ENCODE measurements at places on chromosomes 3 and 15.

GRCh38 chr3:184663356-184663755 lies 48.5 kb downstream of the MAGEF1 start:
- DNase-seq: no peak

GRCh38 chr3:60079076-60079475 lies 1029.3 kb upstream of the CFAP20DC start:
- DNase-seq: no peak

DNA sequence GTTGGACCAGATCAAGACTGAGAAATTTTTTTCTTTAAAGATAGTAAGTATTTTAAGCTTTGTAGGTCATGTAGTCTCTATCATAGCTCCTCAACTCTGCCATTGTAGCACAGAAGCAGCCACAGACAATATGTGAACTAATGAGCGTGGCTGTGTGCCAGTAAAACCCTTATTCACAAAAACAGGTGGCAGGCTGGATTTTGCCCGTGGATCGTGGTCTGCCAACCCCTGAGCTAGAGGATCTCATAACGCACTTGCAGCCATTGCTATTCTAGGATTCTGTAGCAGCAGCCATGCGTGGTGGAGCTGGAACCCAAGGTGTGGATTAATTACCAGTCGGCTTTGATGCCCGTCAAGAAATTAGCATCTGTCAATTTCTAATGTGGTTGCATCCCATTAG lies 68.7 kb upstream of the PLXNA1 start:
- no peak for DNase-seq

DNA sequence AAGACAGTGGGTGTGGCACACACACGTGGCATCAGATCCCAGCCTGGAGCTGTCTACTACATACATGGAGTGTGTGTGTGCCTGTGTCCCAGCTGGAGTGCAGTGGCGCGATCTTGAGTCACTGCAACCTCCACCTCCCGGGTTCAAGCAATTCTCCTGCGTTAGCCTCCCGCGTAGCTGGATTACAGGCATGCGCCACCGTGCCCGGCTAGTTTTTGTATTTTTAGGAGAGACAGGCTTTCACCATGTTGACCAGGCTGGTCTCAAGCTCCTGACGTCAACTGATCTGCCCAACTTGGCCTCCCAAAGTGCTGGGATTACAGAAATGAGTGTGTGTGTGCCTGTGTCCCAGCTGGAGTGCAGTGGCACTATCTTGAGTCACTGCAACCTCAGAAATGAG lies 108.8 kb downstream of the IL12A start:
- no peak for DNase-seq

DNA sequence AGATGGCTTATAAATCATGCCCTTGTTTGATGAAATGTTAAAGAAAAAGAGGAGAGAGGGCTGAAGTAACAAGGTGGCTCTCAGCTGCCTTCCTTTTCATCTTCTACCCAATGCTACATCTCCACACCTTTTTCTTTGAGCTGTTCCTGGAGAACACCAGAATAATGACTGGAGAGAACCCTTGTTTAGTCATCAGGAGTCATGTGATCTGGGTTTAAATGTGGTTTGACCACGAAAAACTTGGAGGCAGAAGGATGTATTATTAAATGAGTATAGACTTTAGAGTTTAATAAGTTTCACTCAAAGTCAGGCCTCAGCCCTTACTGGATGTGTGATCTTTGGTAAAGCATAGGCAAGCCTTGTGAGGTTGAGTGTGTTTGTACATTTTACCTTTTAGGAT lies 230.3 kb upstream of the TBL1XR1 start:
- no peak for DNase-seq

- no peak for DNase-seq
Measured at GRCh38 chr15:76060118-76060989, 569 bp downstream of the TMEM266 start.

- no peak for DNase-seq
Measured at GRCh38 chr3:167969548-167969947, 126.2 kb downstream of the GOLIM4 start.

DNA sequence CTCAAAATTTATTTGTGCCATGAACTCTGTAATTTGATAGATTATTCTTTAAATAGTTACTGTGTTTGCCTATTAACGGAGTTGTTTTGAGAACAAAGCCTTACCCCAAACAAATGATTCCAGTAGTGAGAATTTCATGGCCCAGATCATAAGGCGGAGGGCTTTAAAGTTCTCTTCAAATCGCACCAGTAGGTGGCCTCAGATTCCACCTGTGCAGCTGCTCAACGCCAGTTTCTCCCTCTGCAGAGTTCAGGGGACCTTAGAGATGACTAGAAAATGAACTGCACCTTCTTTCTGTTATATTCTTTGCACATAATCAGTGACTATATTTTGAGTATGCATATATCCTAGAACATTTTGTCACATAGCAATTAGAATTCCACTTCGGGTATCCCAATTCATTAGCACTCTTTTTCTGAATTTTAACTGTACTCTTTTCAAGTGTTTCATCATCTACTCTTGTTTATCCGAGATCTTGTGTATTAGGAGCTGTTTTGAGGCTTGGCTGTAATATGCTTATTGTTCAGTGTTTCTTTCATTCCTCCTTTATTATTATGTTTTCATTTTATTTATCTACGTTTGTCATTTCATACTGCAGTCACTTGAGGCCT lies 232.6 kb upstream of the CHRM5 start:
- DNase-seq: no peak

Measured in GDM1 (cell line).